ENCODE measurements at places on chromosomes 4 and X.

DNA sequence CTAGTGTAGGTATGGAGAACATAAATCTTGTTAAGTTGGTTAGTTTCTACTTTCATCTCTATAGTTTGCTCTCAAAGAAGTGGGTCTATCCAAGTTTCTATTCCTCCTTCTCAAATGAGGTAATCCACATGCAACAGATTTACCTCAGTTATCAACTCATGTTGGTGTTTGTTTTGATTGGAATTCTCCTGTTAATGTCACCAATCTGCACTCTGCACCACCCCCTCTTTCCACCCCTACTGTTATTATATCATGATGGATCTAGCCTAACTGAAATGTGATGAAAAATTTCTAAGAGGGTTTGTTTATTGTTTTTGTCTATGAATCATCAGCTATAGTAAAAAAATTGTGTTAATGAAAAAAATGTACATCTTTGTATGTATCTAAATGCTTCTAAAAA, 66.1 kb downstream of the AGTR2 start:
- DNase-seq, result no peak

DNA sequence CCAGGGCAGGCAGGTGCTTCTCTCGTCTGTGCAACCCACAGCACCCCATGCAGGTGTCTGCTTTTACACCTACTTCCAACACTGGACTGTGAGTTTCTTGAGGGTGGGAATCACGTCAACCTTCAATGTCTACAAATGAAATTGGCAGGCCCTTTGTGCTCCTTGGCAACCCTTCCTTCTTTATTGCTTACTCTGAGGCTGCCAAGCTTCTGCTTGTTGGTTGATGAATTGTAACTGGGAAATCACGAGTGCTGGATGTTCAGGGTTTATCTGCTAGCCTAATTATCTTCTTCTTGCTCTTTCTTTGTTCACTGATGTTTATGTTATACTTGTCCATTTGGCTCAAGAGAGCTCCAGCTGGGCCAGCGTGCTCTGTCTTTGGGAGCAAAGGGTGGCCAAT, 2.5 kb upstream of the DGAT2L6 start:
- DNase-seq, result no peak

DNA sequence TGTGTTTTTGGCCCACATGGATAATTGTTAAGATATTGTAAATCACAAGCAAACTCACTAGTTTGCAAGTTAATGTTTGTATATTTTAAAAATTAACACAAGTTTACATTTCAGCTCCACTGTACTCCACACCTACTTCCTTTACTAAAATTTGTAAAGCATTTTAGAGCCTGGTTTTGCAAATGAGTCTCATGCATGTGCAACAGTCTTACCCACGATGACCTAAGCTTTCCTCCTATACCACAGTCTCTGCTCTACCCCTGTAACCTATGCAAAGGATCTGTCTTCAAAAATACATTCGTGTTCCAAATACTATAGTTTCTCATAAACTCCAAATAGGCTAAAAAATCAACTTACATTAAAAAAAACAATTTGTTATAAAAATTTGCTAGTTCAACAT, 10.2 kb downstream of the BDH2 start:
- no peak for DNase-seq

GRCh38 chr4:100208964-100209363, 18.7 kb upstream of the DDIT4L start:
- no peak for DNase-seq

GRCh38 chr4:154741922-154742850, 1.6 kb upstream of the LRAT start:
- no peak for DNase-seq

GRCh38 chr4:26194764-26195163, 126.0 kb upstream of the RBPJ start:
- no peak for DNase-seq

- peak; percentile 71 for DNase-seq
Measured at GRCh38 chr4:185738038-185738552, 73.9 kb downstream of the SORBS2 start.

- no peak for DNase-seq
Measured at GRCh38 chrX:7889135-7889534, 38.1 kb downstream of the PNPLA4 start.

DNA sequence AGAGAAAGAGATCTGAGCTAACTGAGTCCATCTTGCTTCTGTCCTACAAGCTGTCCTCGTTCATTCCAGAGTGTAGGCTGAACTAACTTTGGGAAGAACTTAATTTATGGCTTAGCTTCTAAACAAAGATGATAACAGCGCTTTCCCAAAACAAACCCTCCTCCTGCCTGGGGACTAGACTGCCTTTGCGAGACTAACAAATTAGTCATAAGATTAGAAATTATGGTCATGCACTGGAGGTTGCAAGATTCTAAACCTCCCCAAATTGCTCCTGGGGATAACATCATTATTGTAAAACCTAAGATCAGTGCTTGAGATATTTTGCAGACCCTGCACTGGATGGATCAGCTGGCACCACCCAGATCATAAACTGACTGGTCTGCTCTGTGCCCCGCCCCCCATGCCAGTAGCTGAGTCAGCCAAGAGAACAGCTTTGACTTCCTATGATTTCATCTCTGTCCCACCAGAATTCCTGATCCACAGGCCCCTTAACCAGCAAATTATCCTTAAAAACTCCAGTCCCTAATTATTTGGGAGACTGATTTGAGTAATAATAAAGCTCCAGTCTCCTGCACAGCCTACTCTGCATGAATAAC, 883.3 kb downstream of the TRIML1 start:
- peak; percentile 18 for DNase-seq

DNA sequence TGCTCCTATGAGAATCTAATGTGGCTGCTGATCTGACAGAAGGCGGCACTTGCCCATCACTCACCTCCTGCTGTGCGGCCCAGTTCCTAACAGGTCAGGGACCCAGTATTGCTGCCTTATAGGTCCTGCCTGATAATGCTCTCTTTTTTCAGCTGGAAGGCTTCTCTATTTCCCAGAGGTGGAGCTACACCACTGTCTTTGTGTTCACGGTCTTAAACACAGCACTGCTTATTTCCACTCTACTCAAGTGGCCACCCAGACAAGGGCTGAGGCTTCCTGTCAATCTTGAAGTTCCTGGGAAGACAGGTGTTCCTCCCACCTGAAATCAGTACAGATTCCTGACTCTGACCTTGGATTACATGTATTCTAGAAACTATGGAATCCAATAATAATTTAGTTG, 270.6 kb downstream of the NR3C2 start:
- DNase-seq, result no peak

All from skeletal muscle cell (primary cell).